Fibroblast of skin of back (primary cell): ENCODE measurements at places on chromosomes 12 and 14.

GRCh38 chr12:69238589-69239351 is 599 bp upstream of the CPSF6 start:
- no peak for DNase-seq

DNA sequence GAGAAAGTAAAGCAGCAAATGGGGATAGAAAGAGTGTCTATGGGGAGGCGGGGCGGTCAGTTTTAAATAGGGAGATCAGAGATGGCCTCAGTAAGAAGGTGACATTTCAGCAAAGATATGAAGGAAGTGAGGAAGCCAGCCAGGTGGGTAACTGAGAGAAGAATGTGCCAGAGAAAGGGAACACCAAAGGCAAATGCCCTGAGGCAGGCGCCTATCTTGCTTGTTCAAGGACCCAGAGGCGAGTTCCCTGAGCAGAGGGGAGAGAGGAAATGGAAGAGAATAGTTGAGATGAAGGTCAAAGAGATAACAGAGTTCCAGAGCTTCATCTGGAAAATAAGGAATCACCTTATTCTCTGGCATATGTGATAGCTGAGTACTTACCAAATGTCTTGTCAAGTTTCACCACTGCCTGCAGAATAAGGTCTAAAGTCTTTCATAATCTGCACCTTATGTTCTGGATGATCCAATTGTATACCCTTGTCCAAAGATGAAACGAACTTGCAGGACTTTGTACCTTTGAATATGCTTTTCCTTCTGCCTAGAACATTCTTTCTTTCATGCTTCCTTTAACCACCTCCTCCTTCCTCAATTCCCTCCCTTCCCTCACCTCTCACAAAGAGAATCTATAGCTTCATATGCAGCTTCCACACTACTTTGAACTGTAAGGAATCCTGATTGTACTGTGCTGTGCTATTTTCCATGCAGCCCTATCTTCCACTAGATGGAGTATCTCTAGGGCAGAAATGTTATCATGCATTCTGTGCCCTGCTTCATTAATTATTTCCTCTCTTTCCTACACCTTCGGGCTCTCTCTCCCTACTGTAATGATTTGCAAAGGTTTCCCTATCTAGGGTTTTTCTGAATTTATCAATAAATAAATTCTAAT is 38.5 kb downstream of the GNPTAB start:
- DNase-seq, result no peak

- DNase-seq, result no peak
These were observed 34.5 kb upstream of the NFYB start for GRCh38 chr12:104172570-104172947.

GRCh38 chr12:122406701-122407164 is 15.7 kb downstream of the CLIP1 start:
- DNase-seq, result peak; percentile 86

GRCh38 chr12:55718015-55718414 is 2.2 kb downstream of the BLOC1S1 start:
- no peak for DNase-seq

- DNase-seq, result no peak
These were observed 284.2 kb upstream of the SOX5 start for GRCh38 chr12:24233519-24234246.

GRCh38 chr12:51948066-51948465 is 3.4 kb upstream of the ACVR1B start:
- no peak for DNase-seq

GRCh38 chr12:131929581-131930456 is 743 bp downstream of the PUS1 start:
- no peak for DNase-seq

DNA sequence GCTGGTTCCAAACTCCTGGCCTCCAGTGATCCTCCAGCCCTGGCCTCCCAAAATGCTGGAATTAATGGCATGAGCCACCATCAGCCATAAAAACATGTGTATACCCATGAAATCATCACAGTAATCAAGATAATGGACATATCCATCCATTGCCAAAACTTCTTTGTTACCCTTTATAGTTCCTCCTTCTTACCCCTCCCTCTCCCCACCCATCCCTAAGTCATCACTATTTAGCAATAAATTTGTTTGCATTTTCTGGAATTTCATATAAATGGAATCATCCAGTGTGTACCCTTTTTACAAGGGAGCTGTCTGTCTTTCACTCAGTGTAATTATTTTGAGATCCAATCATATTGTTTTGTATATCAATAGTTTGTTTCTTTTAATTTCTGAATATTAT is 42.4 kb downstream of the RPH3A start:
- DNase-seq, result no peak

GRCh38 chr12:2606186-2606910 is 188.4 kb upstream of the FKBP4 start:
- no peak for DNase-seq

- no peak for DNase-seq
These were observed 64.6 kb downstream of the ANO4 start for GRCh38 chr12:100859063-100859627.

DNA sequence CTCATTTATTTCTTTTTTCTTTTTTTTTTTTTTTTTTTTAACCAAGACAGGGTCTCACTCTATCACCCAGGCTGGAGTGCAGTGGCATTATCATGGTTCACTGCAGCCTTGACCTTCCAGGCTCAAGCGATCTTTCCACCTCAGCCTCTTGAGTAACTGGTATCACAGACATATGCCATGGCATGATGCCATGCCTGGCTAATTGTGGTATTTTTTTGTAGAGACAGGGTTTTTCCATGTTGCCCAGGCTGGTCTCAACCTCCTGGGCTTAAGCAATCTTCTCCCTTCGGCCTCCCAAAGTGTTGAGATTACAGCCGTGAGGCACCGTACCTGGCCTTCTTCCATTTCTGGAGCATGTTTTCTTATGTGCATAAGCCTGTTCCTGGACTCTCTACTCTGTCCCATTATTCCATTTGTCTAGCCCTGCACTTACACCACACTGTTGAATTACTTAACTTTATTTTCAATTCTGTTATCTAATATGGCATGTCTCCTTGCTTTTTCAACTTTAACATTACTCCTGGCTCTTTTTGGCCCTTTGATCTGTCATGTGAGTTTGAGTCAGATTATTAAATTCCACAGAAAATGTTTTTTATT is 47.9 kb upstream of the PTGDR start:
- no peak for DNase-seq

DNA sequence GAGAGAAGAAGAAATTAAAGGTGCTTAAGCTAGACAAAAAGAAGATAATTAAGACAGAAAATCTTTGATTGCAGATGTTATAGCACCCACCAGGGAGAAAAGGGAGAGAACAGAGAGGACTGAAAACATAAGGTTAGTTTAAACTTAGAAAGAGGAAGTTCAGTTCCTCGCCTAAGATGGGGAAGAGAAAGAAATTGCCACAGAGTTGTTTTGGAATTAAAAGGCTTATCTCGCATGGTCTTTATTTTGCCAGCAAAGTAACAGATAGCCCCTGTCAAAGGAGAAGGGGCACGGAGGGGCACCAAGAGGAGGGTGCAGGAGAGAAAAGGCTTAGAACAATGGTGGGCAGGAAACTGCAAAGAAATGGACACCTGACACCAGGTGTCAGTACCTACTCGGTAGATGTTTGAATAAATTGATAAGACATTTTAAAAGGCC is 17.8 kb upstream of the OXA1L start:
- no peak for DNase-seq

GRCh38 chr12:66571361-66571915 is 107.4 kb downstream of the GRIP1 start:
- no peak for DNase-seq

GRCh38 chr12:66036317-66036716 is 94.2 kb downstream of the LLPH start:
- DNase-seq, result peak; percentile 100

GRCh38 chr14:65422088-65422834 is 9.7 kb downstream of the FUT8 start:
- peak; percentile 32 for DNase-seq

GRCh38 chr14:56482310-56482911 is 97.2 kb upstream of the TMEM260 start:
- peak; percentile 18 for DNase-seq

DNA sequence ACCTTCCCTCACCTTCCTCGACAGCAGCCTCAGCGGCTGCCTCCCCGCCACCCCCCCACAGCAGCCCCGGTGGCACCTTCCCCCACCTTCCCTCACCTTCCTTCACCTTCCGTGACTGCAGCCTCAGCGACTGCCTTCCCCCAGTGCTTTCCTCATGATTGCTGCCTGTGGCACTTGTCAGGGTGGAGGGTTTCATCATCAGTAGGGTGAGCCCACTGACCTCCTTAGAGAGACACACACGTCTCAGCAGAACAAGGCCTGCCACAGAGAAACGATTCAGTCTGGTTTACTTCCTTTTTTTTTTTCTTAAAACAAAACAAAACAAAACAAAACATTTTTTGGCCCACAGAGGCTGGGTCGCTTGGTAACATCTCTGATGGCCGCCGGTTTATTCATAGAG is 75.0 kb downstream of the EP400 start:
- no peak for DNase-seq

- DNase-seq, result peak; percentile 85
These were observed 16.4 kb downstream of the FOS start for GRCh38 chr14:75295061-75295461.

GRCh38 chr14:70601162-70601561 is 707 bp upstream of the MED6 start:
- peak; percentile 58 for DNase-seq

GRCh38 chr14:99672506-99673304 is 11.4 kb upstream of the CYP46A1 start:
- DNase-seq, result no peak
